Activated CD8-positive, alpha-beta memory T cell treated with anti-CD3 and anti-CD28 coated beads, Interleukin-2, amount 10 ng/mL, durations not matched to agents 7 days and 5 days (primary cell): ENCODE measurements at places on chromosomes 7 and 10. TPM values are rescaled to one million over a fixed set of nuclear protein-coding genes. Genes with fewer than 3 reads are reported as not detected.

Gene RAMP3
- not detected for total RNA-seq

Gene EEPD1
- 3.3 TPM for total RNA-seq

Gene CYP2C19
- total RNA-seq, result not detected

Gene NRAP
- total RNA-seq, result not detected

Gene LRGUK
- 0.19 TPM for total RNA-seq

Gene MYL10
- total RNA-seq, result not detected

Gene BBIP1
- total RNA-seq, result 24.8 TPM

Gene ANKRD1
- not detected for total RNA-seq

Gene PNLIPRP1
- not detected for total RNA-seq

Gene TAF3
- total RNA-seq, result 15.8 TPM

Gene TSPAN13
- total RNA-seq, result 0.41 TPM

Gene WEE2
- total RNA-seq, result not detected

Gene TSC22D4
- 128 TPM for total RNA-seq

Gene ELFN1
- total RNA-seq, result not detected

Gene COL17A1
- total RNA-seq, result not detected

Gene KLF14
- not detected for total RNA-seq

Gene MPLKIP
- 38.9 TPM for total RNA-seq

Gene ZNF467
- total RNA-seq, result not detected

Gene TMEM139
- total RNA-seq, result 1.7 TPM

Gene AP4M1
- 9.9 TPM for total RNA-seq

Gene MRLN
- total RNA-seq, result not detected

Gene CLCN1
- total RNA-seq, result 0.09 TPM

Gene AOAH
- 44.5 TPM for total RNA-seq

Gene PCGF5
- 45.7 TPM for total RNA-seq

Gene CPXM2
- total RNA-seq, result not detected

Gene CCZ1
- 93.0 TPM for total RNA-seq

Gene TRPV5
- total RNA-seq, result not detected

Gene FGL2
- total RNA-seq, result 9.9 TPM

Gene OR6B1
- not detected for total RNA-seq

Gene STEAP1
- total RNA-seq, result 0.75 TPM

Gene PLAC9
- total RNA-seq, result not detected

Gene MGMT
- total RNA-seq, result 17.0 TPM

Gene HTR5A
- total RNA-seq, result not detected

Gene HOGA1
- total RNA-seq, result not detected

Gene IMMP2L
- total RNA-seq, result 11.5 TPM

Gene NXPH1
- total RNA-seq, result not detected

Gene UNCX
- total RNA-seq, result not detected

Gene PSMG3
- 37.9 TPM for total RNA-seq

Gene C10orf105
- total RNA-seq, result 0.26 TPM

Gene VWC2
- total RNA-seq, result not detected

Gene MYH16
- total RNA-seq, result not detected

Gene CYP3A7
- not detected for total RNA-seq

Gene INHBA
- total RNA-seq, result not detected

Gene IFIT3
- total RNA-seq, result 151 TPM

Gene SMKR1
- 2.3 TPM for total RNA-seq
